HS-27A (cell line): ENCODE measurements at places on chromosomes 11 and 22.

DNA sequence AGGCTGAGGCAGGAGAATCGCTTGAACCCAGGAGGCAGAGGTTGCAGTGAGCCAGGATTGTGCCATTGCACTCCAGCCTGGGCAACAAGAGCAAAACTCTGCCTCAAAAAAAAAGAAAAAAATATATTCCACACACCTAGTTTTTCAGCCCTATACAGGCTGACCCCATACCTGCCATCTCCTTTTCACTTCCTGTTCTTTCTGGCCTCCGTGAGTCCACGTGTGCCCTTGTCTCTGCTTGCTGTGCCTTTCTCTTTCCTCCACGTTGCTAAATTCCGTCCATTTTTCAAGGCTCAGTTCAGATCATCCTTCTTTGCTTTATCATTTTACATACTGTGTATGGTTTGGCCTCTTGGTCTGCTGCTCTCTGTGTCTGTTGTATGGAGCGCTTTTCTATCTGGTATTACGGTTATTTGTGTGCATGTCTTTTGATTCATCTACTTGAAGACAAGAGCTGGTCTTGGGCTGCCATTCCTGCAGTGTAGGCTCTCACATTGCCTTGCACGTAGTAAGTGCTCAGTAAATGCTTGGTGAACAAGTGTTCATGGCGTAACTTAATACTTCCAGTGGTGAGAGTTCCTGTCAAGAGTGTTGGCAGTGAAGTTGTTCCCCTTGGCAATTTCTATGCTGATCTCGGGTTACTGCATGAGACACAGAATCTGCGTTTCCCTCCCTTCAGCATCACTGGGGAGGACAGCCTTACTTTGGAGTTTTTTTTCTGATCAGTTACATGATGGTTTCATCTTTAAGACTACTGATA lies 57.5 kb downstream of the PTPRJ start:
- DNase-seq = no peak

- DNase-seq = no peak
Measured at GRCh38 chr22:42871146-42872050, 14.3 kb upstream of the ARFGAP3 start.

GRCh38 chr11:38968951-38969350 lies 2370.9 kb upstream of the RAG2 start:
- no peak for DNase-seq

DNA sequence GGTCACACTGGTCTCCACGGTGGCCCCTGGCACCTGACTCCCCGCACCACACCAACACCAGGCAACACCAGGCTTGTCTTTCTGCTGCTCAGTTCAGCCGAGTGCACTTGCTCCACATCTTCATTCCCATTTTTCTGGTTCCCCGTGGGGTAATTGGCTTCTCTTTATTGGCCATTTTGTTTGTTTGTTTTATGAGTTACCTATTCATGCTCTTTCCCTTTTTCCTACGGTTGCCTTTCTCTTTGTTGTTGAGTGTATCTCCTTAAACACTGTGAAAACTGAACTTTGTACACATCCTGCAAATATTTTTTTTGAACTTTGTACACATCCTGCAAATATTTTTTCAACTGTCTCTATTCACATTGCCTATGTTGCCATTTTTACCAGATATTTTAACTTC lies 834.0 kb downstream of the BRD1 start:
- DNase-seq = no peak

- no peak for DNase-seq
Measured at GRCh38 chr11:925158-925495, 543 bp upstream of the AP2A2 start.

DNA sequence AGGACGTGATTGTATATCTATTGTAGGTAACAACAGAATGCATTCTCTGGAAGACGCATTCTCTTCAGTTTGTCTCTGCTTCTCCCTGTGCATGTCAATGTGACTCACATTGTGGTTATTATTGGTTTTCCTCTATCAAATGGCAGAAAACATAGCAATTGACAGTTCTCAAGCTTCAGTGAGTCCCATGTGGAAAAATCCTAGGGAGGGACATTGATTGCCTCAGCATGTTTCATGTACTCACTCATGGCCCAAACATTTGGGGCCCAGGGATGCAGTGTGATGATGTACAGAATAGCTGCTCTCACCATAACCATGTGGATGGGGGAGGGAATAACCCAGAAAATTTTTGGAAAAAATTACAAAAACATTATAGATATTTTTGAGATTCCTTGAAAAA lies 9.3 kb upstream of the ARL14EP start:
- DNase-seq = peak; percentile 77

GRCh38 chr11:33325451-33325850 lies 68.3 kb downstream of the HIPK3 start:
- DNase-seq = no peak

DNA sequence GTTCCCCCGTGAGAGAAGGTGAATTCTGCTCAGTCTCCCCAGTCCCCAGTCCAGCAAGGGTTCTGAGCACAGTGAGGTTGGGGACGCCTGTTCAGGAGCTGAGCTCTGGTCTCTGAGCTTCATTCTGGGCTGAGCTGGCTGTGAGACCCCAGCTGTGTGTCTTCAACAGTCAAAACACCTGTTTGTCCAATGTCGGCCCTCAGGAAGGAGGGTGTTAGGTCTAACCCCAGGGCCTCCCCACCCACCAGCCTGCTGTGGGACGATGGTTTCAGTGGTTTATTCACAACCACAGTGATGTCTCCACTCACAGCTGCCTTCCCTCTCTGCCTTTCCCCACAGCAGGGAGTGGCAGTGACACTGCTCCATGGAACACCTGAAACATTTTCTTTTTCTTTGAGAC lies 1282.9 kb downstream of the TBC1D22A start:
- DNase-seq = no peak

DNA sequence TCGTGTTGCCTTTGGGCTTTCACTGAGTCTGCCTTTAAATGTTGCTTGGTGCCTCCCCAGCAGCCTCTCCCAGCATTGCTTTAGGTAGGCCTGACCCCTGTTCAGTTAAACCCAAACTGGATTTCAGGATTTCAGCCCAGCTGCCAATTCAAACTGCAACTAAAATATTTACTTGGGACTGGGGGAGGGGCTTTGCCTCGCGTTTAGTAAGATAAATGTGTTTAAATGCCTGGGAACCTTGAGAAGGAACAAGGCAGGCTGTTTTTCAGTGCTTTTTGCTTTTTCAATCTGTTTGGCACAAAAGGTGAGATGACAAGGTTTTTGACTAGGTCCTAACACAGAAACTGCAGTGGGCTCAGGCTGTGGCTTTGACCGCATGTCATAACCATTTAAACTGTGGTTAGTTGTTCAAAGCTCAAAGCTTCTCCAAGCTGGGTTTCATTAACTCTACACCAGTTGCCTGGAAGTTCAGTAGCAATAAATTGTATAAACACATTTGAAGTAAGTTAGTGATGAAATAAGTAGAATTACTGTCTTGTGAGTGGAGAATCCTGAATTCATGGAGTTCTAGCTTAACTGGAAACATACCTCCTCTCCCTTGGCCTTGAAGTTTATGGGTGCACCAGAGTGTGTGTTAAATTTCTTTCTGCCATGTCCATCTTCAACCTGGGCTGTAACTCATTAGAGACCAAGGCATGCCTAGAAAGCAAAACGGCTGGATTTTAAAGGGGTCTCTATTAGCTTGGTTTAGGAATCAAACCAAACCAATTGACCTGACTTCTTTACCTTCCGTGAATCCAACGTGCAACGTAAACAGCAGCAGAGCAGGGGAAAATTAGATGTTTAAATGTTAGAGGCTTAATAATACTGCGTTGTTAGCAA lies 3.6 kb downstream of the PKNOX2 start:
- DNase-seq = no peak

DNA sequence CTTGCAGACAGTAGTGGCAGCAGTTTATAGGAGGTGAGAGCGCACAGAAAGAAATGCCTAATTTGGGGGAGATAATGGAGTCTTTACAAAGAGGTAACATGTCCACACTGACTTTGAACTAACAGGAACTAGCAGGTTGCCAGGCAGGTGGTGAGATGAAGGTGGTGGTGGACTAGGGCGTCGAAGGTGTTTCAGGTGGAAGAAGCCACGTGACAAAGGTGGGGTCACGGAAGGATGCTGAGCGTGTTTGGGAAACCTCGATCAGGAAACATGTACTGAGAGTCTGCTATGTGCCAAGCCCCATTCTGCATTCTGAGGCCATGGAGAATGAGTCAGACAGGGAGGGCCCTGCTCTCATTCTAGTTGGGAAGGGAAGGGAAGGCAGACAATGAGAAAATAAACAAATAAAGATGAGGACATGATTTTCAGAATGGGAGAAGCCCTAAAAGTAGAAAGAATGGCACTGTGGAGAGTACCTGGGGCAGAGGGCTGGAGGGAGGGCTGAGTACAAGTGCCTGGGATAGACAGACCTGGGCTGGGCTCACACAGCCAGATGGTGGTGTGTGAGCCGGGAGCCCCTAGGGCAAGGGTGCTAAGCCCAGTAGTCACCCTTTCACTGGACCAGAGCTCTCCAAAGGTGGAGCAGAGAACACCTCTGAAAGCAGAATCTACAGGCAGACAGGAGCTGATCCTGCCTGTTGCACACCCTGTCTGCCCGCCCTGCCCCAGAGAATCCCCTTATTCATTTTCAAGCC lies 16.2 kb upstream of the NNMT start:
- no peak for DNase-seq

- DNase-seq = no peak
Measured at GRCh38 chr11:124753205-124753604, 1.1 kb upstream of the VSIG2 start.

- DNase-seq = no peak
Measured at GRCh38 chr11:87356428-87356827, 318.7 kb downstream of the TMEM135 start.
